Fibroblast of villous mesenchyme (primary cell): ENCODE measurements at places on chromosomes 13 and 19. TPM values are rescaled to one million over a fixed set of nuclear protein-coding genes. Genes with fewer than 3 reads are reported as not detected.
A peak's percentile ranks its signal among the peaks of the same experiment; 100 is the strongest.

- DNase-seq = no peak
Measured at GRCh38 chr19:30268601-30269000, 103.6 kb upstream of the ZNF536 start.

DNA sequence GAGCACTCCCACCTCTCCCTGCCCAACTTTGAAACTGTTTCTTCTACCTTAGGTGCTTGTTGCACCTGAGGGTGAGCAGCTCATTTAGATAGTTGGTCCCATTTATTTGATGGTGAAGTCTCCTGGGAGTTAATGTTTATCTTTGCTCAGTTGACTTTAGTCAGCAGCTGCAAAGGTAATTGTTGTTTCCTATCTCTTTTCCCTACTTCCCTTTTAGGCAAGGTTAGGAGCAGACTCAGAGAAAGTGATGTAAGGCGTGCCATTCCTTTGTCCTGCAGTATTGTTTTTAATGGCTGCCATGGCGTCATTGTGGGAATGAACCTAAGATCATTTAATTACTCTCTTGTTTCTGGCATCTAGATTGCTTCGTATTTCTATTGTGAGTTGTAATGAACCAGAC, 11.6 kb downstream of the AKAP11 start:
- no peak for DNase-seq

- DNase-seq = peak; percentile 24
Measured at GRCh38 chr19:45305421-45305820, 17.3 kb downstream of the CKM start.

GRCh38 chr19:21758296-21758695, 9.1 kb downstream of the ZNF100 start:
- no peak for DNase-seq

GRCh38 chr13:99371956-99372355, 64.8 kb upstream of the GPR183 start:
- no peak for DNase-seq

- DNase-seq = peak; percentile 81
Measured at GRCh38 chr13:112931028-112931934, 37.7 kb upstream of the MCF2L start.

CTXN1 gene
- 1.9 and 3.0 TPM in 2 replicates for total RNA-seq
